Effector memory CD4-positive, alpha-beta T cell (primary cell): ENCODE measurements at places on chromosomes 3 and 15.

DNA sequence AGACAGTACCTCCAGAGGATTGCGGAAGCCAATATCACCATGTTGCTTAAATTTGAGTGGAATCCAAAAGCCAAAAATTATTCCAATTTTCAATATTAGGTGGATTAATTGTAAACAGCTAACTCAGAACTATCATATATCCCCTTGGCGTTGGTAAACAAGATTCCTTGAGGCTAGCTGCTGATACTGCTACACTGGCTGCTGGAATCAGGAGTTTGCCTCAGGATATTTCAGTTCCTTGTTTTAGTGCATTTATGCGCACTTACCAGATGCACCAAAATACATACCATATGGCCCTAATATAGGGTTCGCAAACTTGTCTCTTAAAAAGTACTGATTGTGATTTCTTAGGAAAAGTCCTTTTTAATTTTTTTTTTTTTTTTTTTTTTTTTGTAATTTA, 605.2 kb upstream of the NAALADL2 start:
- H3K27ac ChIP-seq, result no peak overlapping the region
- H3K27me3 ChIP-seq, result no peaks in the 10 kb centered on the region
- H3K4me3 ChIP-seq, result no peak overlapping the region
- DNase-seq, result no peak

- DNase-seq, result no peak
- H3K4me3 ChIP-seq, result no peak overlapping the region
- no peaks in the 10 kb centered on the region for H3K36me3 ChIP-seq
- H3K4me1 ChIP-seq, result no peaks in the 10 kb centered on the region
- H3K27me3 ChIP-seq, result peaks cover 10% of the 10 kb centered on the region
- H3K27ac ChIP-seq, result no peak overlapping the region
These were observed 18.8 kb upstream of the CFAP161 start for GRCh38 chr15:81115054-81115939.

DNA sequence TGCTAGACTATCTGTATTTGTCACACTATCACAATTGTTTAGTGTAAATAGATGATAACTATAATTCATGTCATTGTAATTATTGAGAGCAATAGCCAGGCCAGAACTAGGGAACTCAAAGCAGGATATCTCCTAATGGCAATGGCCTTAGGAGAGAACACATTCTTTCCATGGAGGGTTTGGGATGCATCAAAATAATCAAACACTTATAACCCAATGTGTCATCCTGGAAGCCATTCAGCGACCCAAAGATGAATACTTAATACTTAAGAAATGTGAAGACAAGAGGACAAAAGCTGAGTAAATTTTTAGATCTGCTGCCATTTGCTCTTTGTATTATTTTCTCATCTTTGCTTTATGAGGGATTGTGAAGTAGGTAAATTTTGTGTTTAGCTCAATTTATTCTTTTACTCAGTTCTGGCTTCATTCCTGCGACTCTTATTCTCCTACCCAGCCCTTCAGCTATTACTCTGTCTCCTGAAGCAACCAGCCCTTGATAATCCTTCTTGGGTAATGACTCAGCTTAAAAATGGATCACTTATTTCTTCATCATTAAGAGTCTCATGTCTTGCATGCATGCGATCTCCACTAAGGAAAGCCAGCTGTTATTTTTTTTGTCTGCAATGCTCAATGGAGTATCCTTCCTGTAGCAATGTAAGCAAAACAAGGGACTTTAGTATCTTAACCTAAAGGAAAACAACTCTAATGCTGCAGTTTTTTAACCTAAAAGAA, 2.0 kb downstream of the OR4F15 start:
- H3K4me1 ChIP-seq, result no peaks in the 10 kb centered on the region
- peaks cover 2% of the 10 kb centered on the region for H3K27me3 ChIP-seq
- DNase-seq, result no peak
- H3K27ac ChIP-seq, result no peak overlapping the region
- H3K36me3 ChIP-seq, result no peaks in the 10 kb centered on the region

DNA sequence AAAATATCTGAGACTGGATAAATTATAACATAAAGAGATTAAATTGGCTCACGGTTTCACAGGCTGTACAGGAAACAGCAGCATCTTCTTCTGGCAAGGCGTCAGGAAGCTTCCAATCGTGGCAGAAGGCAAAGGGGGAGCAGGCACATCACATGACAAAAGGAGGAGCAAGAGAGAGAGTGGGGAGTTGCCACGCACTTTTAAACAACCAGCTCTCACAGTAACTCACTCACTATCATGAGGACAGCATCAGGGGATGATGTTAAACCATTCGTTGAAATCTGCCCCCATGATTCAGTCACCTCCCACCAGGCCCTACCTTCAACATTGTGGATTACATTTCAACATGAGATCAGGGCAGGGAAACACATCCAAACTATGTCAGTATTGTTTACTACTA, 114.5 kb upstream of the SPATA16 start:
- no peak for DNase-seq
- no peaks in the 10 kb centered on the region for H3K27me3 ChIP-seq
- H3K4me3 ChIP-seq, result no peak overlapping the region

DNA sequence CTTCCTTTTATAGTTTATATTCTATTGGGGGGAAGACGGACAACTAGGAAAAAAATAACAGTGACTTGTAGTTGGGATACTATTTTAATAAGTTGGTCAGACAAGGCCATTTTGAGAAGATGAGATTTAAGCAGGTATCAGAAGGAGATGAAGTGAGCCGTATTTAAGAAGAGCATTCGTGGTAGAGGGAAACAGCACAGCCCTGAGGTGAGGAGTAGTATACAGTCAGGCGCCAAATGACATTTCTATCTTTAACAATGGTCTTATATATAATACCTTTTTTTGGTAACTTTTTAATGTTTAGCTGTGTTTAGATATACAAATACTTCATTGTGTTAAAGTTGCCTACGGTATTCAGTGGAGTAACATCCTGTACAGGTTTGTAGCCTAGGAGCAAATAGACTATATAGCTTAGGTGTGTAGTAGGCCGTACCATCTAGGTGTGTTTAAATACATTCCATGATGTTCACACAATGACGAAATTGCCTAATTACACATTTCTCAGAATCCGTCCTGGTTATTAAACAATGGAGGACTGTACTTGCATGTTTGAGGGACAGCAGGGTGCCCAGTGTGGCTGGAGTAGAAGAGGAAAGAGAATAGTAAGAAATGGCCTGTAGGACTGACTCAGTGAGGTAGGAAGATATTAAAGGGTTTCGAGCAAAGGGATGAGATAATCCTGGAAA, 1.6 kb downstream of the NKTR start:
- no peaks in the 10 kb centered on the region for H3K27me3 ChIP-seq
- H3K36me3 ChIP-seq, result no peaks in the 10 kb centered on the region
- no peak overlapping the region for H3K27ac ChIP-seq
- DNase-seq, result no peak
